ENCODE measurements at places on chromosomes 4 and X.

GRCh38 chr4:87601361-87601760 is 7.0 kb upstream of the DSPP start:
- DNase-seq = no peak

GRCh38 chrX:1011691-1012283 is 200.7 kb downstream of the CRLF2 start:
- DNase-seq = no peak

GRCh38 chr4:48032721-48033120 is 16.1 kb downstream of the NIPAL1 start:
- DNase-seq = no peak

DNA sequence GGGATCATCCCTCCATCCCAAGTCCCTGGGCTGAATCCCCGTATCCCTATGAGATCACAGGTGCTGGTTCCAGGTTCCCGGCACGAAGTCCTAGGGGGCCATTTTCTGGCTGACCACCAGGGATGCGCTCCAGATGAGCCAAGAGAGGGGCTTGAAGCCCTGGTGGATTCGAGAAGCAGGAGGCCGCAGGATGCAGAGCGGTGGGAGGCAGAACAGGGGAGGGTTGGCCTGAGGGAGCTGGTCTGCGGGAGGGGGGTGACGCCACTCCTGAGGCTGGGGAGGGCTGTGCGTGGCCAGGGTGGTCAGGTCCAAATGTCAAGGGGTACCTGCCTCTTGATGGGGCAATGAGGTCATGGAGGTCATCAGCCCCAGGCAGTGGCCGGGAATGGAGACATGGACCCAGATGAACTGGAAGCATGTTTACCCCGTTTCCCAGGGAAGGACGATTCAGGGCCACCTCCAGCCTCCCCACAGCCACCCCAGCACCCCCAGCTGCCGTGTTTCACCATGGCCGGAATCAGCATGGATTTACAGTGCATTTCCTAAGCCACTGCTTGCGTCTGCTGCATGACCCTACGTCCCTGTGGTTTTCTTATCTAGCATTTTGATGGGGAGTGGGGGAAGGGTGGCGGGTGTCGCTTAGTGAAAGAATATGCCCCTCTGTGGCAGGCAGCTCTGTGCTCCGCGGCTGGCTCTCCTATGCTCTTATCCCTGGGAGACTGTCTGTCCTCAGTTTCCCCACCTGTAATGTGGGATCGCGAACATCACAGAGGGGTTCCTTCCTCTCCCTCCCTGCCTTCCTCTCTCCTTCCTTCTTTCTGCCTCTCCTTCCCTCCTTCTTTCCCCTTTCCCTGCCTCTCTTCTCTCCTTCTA is 17.0 kb upstream of the HTRA3 start:
- no peak for DNase-seq

DNA sequence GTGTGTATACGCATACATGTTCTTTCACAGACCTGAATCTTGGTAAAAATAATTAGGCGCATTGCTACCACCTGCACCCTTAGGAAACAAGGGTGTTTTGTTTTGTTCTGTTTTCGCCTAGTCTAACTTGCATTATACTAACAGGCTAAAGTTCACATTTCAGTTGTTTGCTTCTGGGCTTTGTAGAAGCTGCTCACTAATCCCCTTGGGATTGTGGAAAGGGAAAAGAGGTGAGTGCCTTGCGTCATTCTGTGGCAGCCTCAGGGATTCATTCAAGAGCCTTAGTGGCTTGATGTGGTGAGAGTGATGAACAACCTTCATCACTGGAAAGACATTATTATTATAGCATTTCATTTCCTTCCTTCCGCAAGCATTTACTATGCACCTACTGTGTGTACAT is 331.1 kb downstream of the ADGRL3 start:
- no peak for DNase-seq

- DNase-seq = no peak
These were observed 106.3 kb downstream of the LINC00632 start for GRCh38 chrX:140815868-140816267.

- DNase-seq = no peak
These were observed 433.9 kb upstream of the ATOH1 start for GRCh38 chr4:93394545-93395081.

DNA sequence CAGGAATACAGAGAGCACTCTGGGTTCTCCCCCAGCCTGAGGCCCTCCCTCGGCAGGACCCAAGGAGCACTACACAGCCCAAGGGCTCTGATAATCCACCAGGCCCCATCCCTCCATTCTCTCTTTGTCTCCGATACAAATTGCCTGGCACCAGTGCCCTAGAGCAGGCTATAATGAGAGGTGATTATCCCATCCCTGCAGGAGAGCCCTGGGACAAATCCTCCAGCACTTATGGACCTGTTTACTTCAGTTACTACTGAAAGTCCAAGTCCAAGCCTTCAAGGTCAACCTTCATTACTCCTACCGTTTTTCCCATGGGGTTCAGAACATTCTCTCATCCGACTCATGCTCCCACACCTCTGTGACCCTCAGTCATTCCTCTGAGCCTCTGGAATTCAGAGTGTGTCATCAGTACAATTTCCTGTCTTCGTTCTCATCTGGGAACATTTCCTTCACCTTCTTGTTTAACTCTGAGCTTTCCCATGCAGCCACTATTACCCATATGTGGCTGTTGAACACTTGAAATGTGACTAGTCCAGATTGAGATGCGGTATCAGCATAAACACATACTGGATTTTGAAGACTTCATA is 299.0 kb downstream of the RAPGEF2 start:
- no peak for DNase-seq
